ENCODE measurements at places on chromosomes 2 and 18.
A peak's percentile ranks its signal among the peaks of the same experiment; 100 is the strongest.

- peak; percentile 56 for DNase-seq
These were observed 342.6 kb downstream of the CTNNA2 start for GRCh38 chr2:79855264-79856006.

GRCh38 chr2:120590841-120591240 is 144.8 kb upstream of the GLI2 start:
- DNase-seq, result no peak

- no peak for DNase-seq
These were observed 96.9 kb downstream of the HNRNPLL start for GRCh38 chr2:38505779-38506178.

GRCh38 chr2:23487735-23488492 is 102.9 kb downstream of the KLHL29 start:
- DNase-seq, result no peak

- DNase-seq, result no peak
These were observed 57.2 kb downstream of the REEP1 start for GRCh38 chr2:86280191-86280667.

- no peak for DNase-seq
These were observed 96.8 kb downstream of the UXS1 start for GRCh38 chr2:106097038-106098000.

GRCh38 chr2:124822516-124822915 is 797.4 kb downstream of the CNTNAP5 start:
- no peak for DNase-seq

GRCh38 chr2:48268671-48269070 is 261.3 kb upstream of the STON1 start:
- DNase-seq, result no peak

- no peak for DNase-seq
These were observed 25.9 kb upstream of the SULT1C4 start for GRCh38 chr2:108351889-108352288.

DNA sequence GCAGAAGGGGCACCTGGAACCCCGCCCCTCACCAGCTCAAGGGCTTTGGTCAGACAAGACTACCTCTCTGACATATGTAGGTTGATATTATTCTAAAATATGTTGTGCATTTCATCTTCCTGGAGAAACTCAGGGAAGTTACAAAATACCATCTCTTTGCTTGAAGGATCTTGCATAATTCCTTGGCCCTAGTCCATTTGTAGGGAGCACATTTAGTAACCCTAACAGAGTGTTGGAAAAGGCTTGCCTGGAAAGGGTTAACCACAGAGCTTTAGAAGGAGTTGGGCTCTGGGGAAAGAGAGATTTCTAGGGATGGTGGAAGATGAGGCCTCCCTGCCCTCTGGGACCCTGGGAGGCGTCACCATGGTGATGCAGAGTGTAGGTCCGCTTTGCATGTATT is 143.0 kb upstream of the SLC1A4 start:
- DNase-seq, result no peak

- no peak for DNase-seq
These were observed 183.8 kb upstream of the STON1 start for GRCh38 chr2:48346124-48346536.

GRCh38 chr2:56034258-56034657 is 110.7 kb upstream of the EFEMP1 start:
- DNase-seq, result no peak

DNA sequence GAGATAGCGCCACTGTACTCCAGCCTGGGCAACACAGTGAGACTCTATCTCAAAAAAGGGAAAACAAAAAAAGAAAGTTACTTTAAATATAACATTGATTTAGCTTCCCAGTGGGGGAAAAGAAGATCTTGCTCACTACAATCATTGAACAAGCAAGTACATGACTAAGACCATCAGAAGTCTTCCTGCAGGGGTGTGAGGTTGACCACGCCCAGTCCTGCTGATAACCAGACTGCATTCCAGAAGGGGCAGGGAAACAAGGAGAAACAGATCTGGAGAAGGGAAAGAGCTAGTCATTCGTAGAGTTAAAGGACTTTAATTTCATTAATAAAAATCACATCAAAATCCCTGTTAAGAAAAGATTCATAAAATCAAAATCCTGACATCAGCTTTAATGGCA is 77.5 kb downstream of the EPHA4 start:
- no peak for DNase-seq

GRCh38 chr2:85434696-85435095 is 16.2 kb downstream of the SH2D6 start:
- no peak for DNase-seq

- no peak for DNase-seq
These were observed 318.1 kb downstream of the TRIB2 start for GRCh38 chr2:13034861-13035260.

- no peak for DNase-seq
These were observed 17.0 kb upstream of the ANKRD44 start for GRCh38 chr2:197327472-197328098.

DNA sequence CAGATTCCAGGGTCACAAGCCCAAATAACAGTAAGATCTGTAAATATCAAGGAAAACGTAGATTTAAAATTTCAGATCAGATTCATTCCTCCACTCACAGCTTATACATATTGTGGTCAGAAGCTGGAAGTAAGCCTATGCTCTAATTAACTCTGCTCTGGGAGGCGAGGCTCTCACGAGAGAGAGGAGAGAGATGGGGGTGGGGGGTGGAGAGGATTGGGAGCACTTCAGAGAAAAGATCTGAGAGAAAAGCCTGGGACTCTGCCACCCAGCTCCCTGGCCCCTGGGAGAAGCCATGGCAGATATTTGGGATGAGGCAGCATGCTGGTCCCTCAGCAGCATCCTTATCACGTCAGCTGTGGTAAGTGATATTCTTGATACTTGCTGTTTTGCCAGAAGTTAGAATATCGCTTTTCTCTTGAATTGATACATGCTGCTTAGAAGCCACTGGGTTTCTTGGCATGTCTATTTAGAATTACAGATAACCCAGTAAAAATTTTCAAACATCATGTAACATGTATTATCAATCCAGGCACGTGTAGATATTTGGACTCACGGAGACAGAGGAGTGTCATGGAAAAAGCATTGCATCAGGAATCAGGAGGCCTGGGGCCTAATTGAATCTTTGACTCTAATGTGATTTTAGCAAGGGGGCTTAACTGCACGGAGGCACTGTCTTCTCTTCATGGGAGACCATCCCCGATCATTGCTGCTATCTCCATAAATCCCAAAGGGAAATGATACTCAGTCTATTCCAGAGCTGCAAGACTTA is 265.4 kb downstream of the HRH4 start:
- DNase-seq, result no peak

GRCh38 chr2:120595739-120596138 is 139.9 kb upstream of the GLI2 start:
- DNase-seq, result no peak

DNA sequence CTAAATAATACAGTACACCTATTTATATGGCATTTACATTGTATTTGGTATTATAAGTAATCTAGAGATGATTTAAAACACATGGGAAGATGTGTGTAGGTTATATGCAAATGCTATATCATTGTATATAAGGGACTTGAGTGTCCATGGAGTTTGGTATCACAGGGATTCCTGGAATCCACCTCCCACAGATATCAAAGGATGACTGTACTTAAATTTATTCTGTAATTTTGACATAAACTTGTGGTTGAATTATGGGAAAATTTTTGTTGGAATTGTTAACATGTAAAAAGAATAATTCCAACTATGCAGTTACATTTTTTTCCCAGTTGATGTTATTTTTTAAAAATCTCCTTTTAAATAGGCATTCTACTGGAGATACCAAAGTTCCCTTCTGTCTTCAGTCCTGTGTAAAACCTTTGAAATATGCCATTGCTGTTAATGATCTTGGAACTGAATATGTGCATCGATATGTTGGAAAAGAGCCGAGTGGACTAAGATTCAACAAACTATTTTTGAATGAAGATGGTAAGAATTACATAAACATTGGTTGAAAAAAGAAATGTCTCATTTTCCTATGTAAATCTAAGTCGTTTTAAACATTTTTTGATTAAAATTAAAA is 24.1 kb downstream of the GLS start:
- DNase-seq, result no peak

DNA sequence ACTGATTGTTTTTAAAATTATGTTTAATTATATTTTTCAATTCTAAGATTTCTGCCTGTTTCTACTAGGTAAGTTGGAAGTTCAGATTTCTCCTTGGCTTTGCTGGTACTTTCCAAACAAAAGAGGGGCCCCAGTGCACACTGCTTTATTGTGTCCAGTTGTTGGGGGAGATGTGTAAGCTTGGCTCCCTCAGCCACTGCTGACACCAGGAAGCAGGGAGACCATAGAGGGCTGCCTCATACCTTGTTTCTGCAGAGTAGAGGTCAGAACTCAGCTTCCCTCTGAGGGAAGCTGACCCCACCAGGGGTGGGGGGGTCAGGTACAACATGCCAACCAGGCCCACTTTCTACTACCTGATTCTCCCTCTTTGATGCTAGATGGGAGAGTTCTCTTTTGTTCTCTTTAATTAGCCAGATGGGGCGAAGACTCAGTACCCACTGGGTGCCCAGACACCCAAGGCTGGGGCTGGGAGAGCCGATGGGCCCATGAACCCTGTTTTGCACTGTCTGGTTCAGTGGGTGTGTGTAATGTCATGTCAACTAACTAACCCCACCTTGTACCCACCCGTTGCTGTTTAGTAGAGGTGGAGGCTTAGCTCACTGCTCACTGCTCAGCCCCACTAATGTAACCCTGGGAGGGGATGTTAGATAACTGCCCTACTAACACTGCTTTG is 14.7 kb downstream of the BCL2L11 start:
- no peak for DNase-seq

DNA sequence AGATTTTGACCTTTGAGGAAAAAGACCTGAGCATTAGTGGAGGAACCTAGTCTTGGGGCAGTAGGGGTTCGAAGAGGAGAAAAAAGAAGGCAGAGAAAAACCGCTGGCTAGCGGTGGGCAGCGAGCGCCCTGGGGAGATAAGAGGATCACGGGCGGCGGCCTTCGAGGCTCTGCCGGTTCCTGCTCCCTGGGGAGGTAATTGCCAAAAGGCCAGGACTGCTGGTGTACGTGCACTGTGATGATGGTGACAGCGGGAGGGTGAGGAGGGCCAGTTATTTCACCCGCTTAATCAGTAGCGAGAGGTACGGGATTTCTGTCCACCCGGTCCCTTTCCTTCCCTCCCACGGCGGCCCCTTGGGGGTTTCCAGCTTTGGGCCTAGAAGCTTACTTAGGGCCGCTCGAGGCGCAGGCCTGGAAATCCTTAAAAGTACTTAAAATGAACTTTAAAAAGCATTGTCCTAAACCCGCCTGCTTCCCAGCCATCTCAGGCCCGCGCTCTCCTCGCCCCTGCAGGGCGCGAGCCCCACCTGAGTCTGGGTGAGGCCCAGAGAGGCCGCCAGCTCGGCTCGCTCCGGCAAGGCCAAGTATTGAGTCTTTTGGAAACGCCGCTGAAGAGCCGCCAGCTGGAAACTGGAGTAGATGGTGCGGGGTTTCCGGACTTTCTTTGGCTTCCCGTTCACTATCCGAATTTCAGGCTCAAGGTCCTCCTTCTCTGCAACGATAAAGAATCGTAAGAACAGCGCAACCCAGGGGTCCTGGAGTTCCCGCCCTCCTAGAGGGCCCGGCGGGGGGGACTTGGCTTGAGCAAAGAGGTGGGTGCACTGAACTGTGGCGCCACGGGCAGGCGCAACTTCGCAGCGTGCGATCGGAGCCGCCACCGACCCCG is 1.5 kb downstream of the DLX2 start:
- peak; percentile 13 for DNase-seq

DNA sequence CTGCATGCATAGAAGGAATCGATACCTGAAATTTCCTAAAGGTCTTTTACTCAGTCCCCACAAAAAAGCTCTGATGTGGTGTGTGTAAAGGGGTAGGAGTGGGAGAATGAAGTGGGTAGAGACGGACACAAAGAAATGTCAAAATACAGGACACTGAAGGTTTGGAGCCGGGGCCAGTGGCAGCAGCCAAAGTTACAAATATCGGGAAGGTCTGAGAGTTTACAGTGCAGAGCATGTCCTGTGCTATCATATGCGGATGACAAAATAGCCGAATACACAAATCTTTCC is 89.9 kb upstream of the STON1 start:
- no peak for DNase-seq

GRCh38 chr2:129443235-129443864 is 536.1 kb upstream of the RAB6C start:
- DNase-seq, result no peak

DNA sequence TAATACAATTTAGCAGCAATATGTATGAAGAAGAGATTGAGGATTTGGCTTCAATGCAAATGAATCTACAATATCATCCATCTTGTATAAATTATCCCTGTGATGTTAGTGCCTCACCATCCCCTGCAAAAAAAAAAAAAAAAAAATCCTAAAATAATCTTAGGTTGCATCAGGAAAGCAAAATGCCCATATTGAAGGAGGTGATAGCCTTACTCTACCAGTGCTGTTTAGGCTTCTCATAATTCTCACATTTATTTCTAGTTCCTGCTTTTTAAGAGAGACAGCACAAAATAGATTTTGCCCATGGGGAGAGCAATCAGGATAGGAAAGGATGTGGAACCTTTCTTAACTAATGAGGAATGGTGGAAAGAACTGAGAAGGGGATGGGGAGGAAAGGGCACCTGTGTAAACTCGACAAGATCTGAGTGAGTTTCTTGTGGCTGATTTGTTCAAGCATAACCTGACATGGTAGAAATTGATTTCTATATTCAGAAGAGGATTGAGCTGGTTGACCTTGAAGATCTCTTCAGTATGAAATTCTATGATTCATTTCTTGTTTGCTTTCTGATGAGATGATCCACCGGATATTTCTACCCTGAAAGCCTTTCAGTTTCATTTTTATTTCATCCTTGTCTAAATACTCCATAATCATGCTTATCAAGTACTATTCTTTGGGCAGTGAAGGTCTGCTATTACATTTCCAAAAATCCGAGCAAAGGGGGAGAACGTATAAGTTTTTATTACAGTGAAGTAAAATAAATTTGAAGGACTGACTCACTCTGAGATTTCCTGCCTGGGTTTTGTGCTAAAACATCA is 391.2 kb downstream of the PTPRM start:
- no peak for DNase-seq

DNA sequence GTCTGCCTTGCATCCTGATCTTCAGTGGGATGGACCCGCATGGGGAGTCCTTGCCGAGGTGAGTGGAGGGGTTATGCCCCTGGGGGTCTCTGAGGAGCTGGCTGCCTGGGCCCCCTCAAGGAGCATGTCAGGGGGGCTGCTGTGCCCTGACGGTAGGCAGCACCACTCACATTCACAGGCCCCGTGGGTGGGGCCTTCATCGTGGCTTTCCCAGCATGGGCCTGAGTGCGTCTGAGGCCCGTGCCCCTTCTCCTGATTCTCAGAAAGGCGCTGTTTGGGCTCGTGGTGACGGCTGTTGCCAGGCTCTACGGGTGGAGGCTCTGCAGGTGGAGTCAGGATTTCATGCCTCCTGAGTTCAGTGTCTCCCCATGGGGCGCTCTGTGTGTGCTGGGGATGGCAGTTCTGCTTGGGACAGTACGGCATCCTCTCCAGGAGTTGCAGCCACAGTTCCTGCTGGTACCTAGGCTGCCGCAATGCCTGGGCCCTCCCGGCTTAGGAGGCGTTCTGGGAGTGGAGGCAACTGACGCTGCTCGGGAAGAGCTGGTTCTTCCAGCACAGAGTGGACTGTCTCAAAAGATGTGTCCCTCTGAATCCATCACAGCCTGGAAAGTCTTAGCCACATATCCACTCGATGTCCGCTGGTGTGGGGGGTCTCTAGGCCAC is 57.3 kb downstream of the NTSR2 start:
- peak; percentile 40 for DNase-seq

Data from SK-MEL-5 (cell line).